ENCODE measurements at places on chromosomes 16 and 17.

DNA sequence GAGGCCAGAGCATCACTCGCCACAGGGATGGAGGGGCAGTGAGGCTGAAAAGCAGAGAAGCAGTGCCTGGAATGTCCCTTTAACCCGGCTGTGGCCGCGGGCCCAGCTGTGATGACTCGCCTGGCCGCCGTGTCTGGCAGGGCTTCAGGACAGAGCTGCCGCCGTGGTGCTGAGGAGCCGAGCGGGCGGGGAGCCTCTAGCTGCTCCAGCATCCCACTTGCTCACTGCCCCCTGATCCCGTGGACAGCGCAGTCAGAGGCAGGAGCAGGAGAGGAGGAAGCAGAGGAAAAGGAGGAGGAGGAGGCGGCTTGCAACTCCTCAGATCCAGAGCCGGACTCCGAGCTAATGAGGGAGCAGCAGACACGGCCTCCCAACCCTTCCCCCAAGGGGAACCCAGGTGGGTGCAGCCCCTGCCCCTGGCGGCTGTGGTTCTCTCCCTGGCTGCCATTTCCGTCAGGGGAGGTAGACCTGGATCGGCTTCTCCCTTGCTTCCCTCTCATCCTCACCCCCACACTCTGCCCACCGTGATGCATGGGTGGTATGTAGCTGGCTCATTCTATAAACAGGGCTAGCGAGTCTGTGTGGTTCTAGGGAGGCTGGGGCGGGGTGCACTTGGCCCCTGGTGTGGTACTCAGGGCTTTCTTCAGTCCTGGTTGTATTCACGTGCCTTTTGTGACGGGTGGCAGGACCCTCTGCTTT lies 165.7 kb downstream of the CMIP start:
- peak; percentile 95 for DNase-seq

- peak; percentile 59 for DNase-seq
These were observed 50.2 kb downstream of the DNAH3 start for GRCh38 chr16:21100447-21100846.

- DNase-seq, result no peak
These were observed 56.3 kb upstream of the ARL4D start for GRCh38 chr17:43342589-43342890.

- DNase-seq, result no peak
These were observed 7.8 kb downstream of the DBNDD1 start for GRCh38 chr16:90011508-90011819.

GRCh38 chr16:72884573-72884972 lies 163.4 kb downstream of the ZFHX3 start:
- no peak for DNase-seq

GRCh38 chr16:49515861-49516260 lies 142.3 kb downstream of the C16orf78 start:
- DNase-seq, result no peak
